Natural killer cell (primary cell): ENCODE measurements at places on chromosomes 7 and 10. TPM values are rescaled to one million over a fixed set of nuclear protein-coding genes. Genes with fewer than 3 reads are reported as not detected.

Gene CALHM3
- total RNA-seq = not detected

Gene OPALIN
- not detected for total RNA-seq

Gene IRF5
- 19.5 TPM for total RNA-seq

Gene PRSS37
- total RNA-seq = not detected

Gene INMT
- 0.56 TPM for total RNA-seq

Gene TMEM176A
- total RNA-seq = not detected

Gene PPP1R9A
- 1.6 TPM for total RNA-seq

Gene BMPER
- 0.32 TPM for total RNA-seq

Gene IGFBP3
- 10.2 TPM for total RNA-seq

Gene ZYX
- 219 TPM for total RNA-seq

Gene PPP1R3A
- total RNA-seq = not detected

Gene CUZD1
- total RNA-seq = 0.78 TPM
